ENCODE measurements at places on chromosomes 2 and 18.
A peak's percentile ranks its signal among the peaks of the same experiment; 100 is the strongest.

GRCh38 chr2:199424160-199424559 is 33.6 kb downstream of the SATB2 start:
- DNase-seq: no peak

- DNase-seq: no peak
Observed at GRCh38 chr2:54194761-54195750, 61.0 kb downstream of the TSPYL6 start.

- no peak for DNase-seq
Observed at GRCh38 chr2:658426-658825, 18.8 kb downstream of the TMEM18 start.

GRCh38 chr2:37506407-37507050 is 162.1 kb downstream of the QPCT start:
- DNase-seq: no peak

DNA sequence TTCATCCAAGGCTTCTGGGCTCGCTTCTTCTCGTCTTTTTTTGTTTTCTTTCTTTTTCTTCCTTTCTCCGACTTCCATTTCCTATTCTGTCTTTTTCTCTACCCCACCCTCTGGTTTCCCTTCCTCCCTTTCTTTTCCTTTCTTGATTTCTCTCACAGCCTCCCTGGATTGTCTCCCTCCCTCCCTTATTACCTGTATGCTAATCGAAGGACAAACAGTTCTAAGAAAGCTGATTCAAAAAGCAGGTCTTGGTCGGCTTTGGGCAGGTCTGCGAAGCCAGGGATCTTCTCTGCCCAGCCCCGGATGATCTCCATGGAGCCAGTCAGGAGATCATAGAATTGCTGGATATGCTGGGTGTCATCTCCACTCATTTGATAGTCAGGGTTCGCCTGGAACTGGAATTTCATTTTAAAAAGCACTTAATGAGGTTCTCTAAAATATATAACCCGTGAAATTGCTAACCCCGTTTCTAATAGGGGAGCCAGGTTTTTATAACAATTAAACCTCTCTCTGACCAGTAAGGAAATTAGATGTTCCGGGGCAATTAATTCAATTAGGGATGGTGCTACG is 5.9 kb downstream of the NR4A2 start:
- peak; percentile 15 for DNase-seq

GRCh38 chr18:52691841-52692240 is 351.8 kb downstream of the DCC start:
- no peak for DNase-seq

DNA sequence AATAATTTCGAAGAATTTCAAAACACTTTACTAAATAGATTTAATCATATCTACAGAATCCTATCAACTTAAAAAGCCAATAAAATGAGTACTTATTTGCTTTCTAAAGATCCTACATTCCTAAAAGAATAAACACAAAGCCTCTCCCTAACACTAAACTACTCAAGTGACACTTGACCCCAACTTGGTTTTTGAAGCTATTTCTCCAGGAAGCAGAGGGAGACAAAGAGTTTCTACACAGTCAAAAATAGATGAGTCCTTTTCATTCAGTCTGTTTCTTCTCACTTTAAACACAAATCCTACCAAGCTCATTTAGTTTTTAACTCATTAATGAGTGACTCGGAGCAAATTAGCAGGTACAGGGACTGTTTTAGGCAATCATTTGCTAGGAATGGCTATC is 2.1 kb downstream of the ATL2 start:
- no peak for DNase-seq
